Motor neuron (in vitro differentiated cells): ENCODE measurements at places on chromosomes 2 and 18. TPM values are rescaled to one million over a fixed set of nuclear protein-coding genes. Genes with fewer than 3 reads are reported as not detected.

Gene B3GNT7
- 0.16 and 0.31 TPM in 2 replicates for total RNA-seq

Gene PARD3B
- total RNA-seq: 14.9 and 21.8 TPM in 2 replicates

- ATAC-seq: no peak
These were observed 37.3 kb upstream of the MRPL19 start for GRCh38 chr2:75609334-75609689.

DNA sequence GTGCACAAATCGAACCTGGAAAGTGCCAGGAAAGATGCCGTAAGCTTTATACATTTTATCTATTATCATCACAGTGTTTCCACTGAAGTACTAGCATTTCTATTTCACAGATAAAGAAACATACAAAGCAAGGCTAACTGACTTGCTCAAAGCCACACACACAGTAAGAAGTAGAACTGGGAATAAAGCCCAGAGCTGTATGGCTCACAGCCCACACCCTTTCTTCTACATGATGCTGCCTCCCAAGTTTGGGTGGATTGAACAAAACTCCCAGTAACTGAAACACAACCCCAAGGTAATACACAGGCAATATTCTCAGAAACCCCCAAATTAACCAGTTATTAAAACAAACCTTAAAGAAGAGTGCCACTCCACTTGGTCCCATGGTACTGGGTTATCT, 11.2 kb downstream of the SAP130 start:
- no peak for ATAC-seq
